ENCODE measurements at places on chromosomes 6 and 20.

- DNase-seq: no peak
Observed at GRCh38 chr6:152378169-152378568, 259.0 kb downstream of the SYNE1 start.

DNA sequence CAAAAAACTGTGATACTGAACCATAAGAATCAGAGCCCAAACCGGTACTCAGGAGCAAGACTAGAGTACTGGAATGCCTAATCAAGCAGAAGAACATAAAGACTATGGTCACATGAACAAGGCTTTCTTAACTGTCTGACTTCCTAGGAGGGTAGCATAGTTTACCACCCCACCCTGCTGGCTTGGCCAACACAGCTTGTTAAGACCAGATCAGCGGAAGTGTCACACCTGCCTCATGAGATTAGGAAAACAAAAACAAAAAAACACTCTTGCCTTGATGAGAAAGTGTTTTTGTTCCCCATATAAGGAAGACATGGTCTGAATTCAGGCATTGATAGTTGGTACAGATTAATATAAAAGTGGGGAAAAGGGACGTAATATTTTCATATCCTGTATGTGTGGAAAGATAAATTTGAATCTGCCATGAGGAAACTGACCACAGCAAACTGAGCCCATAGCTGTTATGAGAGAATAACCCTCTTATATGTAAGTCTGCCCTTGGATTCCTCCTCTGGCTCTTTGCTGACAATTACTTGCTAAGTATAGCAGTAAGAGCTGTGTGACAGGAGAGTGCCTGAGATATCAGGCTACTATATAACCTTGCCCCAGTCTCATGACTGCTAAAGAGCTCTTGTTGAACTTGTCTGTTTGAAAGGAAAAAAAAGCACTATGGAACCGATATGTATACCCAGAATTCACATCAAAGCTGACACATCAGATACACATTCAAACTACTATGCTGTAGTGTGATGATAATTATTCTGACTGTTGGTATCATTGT, 197.1 kb downstream of the EPHA7 start:
- no peak for DNase-seq

DNA sequence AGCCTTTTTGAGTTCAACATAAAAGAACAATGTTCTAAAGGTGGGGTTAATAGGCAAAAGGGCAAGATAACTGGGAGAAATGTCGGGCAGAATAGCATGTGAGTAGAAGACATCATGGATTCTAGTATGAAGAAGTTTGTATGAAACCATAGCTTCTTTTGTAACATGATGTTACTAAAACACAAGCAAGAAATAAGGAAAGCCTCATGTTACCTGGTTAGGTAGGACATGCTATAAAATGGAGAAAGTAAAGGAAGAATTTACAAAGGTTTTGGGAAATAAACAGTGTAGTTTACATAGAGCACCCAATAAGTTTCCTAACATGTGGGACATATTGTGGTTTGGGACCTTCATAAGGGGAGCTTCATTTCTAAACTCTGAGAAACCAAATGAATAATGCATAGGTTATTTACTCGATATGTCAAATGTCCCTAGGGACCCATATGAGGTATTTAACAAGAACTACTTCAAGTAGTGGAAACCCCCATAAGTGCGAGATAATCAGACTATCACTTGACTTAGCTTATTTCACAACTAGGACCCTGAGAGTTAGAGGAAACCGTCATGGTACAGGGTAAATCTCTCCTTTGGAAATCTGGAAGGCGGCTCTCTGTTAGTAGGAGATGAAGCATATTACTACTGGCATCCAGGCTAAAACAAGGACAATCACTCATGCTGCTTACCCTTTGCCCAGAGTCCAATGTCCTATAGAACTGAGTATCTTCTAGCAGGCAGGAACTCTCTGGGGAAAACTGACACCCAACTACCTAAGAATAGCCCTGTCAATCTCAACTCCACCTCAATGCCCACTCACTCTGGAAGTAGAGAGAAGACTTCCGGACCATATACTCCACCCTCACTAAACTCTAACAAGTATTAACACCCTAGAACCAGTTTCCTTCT, 57.5 kb downstream of the ILRUN start:
- no peak for DNase-seq

- no peak for DNase-seq
Observed at GRCh38 chr6:26233649-26234420, 131.2 kb upstream of the BTN3A2 start.

GRCh38 chr20:1131354-1131753, 13.0 kb downstream of the PSMF1 start:
- no peak for DNase-seq

DNA sequence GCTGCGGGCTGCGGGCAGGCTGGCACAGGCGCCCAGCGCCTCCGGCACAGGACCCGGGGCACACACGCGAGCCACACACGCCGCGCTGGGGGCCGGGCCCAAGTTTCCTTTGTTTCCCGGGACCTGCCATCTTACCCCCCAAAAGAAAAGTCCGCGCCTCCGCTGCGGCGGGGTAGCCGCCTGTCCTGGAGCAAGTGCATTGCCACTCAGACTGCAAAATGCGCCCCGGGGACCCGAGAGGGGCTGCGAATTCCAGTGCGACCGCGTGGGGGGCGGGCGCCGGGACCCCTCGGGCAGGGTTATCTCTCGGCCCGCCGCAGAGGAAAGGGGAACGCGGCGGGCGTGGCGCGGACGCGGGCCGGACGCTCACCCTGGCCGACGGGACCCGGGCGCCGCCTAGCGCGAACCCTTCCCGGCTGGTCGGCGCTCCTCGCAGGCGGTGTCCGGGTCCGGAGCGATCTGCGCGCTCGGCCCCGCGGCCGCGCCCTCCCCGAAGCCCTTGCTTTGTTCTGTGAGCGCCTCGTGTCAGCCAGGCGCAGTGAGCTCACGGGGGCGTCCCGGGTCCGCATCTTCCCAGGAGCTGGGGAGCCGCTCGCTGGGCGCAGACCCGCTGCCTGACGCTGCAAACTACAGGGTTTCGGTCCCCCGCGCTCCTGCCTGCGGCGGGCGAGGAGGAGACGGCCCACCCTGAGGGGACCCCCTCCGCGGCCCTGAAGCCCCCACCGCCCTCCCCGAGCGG, 639 bp upstream of the CD24 start:
- no peak for DNase-seq

- DNase-seq: no peak
Observed at GRCh38 chr20:53678990-53679596, 85.5 kb upstream of the ZNF217 start.

DNA sequence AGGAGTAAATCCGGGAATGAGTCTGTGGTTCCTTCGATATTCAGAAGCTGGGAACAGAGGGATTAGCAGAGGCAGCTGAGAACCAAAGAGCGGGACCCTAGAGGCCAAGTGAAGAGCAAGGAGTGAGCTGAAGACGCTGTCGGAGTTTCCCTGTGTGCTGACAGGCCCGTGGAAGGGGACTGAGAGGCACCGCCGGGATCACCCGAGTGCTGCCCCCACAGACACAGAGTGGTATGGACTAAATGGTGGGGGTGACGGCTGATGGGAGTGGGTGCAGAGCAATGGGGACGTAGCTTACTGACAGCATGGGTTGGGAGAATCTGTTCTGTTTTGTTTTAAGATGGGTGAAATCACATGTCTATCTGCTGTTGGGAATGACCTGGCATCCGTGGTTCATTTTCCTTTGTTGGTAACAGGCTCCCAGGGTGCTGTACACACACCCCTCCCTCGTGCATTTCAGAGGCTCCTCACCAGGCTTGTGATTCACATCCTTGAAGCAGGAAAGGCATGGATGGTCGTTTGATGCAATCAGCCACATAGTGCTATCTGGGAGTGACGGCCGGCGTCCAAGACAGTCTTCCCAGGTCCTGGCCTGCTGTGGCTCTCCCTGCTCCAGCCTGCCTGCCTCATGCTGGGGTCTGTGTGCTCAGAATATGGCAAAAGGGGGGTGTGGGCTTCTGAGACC, 97.4 kb downstream of the THBS2 start:
- DNase-seq: peak; percentile 74

- no peak for DNase-seq
Observed at GRCh38 chr6:119620846-119621555, 271.4 kb upstream of the MAN1A1 start.

- DNase-seq: no peak
Observed at GRCh38 chr6:121506761-121507754, 71.6 kb downstream of the GJA1 start.

DNA sequence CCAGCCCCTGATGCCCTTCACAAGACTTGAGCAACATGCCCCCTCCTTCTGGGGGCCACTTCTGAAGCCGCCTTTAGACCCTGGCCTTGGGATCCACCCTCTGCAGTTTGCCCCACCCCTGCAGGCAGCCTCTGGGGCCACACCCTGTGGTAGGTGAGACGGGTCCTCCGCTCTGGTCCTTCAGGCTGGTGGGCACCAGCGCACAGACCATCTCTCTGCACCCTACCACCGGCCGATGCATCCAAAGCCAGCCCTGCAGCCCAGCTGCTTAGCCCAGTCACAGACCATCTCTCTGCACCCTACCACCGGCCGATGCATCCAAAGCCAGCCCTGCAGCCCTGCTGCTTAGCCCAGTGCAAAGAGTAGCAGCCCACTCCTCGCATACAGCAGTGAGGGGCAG, 159.3 kb upstream of the ECI2 start:
- DNase-seq: peak; percentile 74

- DNase-seq: no peak
Observed at GRCh38 chr6:87879132-87879861, 168.3 kb upstream of the SPACA1 start.

Measured in vagina (tissue), 2 donors.